Hematopoietic multipotent progenitor cell (in vitro differentiated cells): ENCODE measurements at places on chromosomes 4 and X. TPM values are rescaled to one million over a fixed set of nuclear protein-coding genes. Genes with fewer than 3 reads are reported as not detected.

Gene ABHD18
- total RNA-seq, result 7.5 TPM

Gene RAB41
- not detected for total RNA-seq

- DNase-seq, result no peak
Measured at GRCh38 chr4:110266136-110266535, 67.7 kb upstream of the ELOVL6 start.

DNA sequence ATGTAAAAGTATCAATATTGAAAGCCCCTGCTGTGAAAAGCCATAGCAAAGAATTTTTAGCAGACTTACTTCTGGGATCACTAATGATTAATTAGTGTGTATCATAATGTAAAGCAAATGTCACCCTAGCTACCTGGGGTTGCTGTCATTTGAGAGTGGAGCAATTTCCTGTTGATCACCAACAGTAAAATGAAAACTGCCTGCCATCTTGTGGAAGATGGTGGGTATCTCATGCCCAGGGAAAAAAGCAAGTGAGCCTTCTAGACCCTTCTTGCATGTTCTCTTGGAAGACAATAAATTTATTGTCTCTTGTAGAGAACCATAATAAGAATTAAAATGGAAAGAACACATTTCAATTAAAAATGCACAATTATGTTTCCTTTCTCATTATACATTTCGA lies 360.2 kb downstream of the ZIC3 start:
- no peak for DNase-seq

- no peak for DNase-seq
Measured at GRCh38 chr4:185700048-185700447, 111.9 kb downstream of the SORBS2 start.

DNA sequence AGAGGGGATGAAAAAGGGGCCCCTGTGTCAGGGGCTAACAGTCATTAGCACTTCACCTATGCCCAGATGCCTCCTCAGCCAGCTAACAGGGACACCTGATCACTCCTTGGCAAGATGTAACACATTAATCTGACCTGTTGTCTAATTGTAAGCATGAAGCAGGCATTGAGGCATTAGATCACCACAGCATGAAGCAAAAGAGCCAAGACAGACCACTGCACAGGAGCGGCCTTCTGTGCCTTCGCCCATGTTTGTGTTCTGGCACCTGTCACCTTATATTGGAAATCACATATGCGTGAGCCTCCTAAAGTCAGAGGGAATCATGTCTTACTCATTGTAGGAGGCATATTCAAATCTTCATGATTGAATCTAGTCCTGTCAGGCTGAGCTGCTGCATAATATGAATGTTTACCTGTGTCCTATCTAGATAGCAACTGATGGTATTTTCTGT lies 48.4 kb downstream of the PTTG2 start:
- DNase-seq, result no peak

GRCh38 chr4:2734612-2735011 lies 21.5 kb downstream of the TNIP2 start:
- no peak for DNase-seq

GRCh38 chr4:74884266-74884665 lies 48.6 kb upstream of the PARM1 start:
- no peak for DNase-seq

DNA sequence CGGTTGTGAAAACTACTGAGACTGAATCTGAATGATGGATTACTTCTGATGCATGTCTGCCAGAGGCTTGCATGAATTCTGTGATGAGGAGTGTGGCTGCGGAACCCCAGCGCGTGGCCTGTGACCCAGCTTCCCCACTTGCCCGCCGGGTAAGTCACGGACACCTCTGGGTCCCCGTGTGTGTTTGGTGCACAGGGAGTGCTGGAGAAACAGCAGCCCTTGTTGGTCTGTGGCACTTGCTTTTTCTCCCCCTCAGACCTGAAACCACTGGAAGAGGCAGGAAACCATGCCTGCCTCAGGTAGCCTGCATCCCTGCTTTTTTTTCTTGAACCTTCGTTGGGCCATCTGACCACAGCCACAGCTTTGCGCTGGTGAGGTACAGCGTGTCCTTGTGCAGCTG lies 51.9 kb upstream of the TADA2B start:
- no peak for DNase-seq

GRCh38 chr4:111595456-111595855 lies 549.8 kb upstream of the FAM241A start:
- DNase-seq, result no peak

DNA sequence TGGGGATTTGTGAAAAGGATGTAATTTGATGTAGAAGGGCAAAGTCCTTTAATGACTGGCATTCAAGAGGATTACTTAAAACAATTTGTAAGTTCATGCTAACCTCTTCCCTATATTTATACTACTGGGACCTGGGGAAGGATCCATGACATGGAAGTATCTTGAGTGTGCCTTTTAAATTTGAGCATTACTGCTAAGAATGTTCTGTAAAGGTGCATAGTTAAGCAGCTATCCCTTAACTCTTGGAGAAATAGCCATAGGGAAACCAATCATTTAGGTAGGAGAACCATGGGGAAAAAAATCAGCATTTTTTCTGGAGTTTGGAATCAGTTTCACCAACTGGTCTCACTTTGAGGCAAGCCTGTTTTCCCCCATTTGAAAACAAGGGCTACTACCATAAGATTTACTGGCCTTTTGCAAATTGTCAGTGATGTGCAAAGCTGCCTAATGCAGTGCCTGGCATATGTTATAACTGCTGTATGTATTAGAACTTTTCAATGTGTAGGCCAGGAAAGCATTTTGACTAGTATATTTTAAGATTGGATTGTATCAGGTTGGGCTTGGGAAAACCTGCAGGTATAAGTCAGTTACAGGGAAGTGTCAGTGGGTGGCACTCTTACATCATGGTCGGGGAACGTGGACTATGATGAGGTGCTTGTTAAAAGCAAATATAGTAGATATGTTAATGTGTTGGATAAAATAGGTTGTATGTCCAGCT lies 72.1 kb downstream of the PRSS12 start:
- DNase-seq, result peak; percentile 58

GRCh38 chrX:136608295-136608933 lies 39.5 kb upstream of the CD40LG start:
- DNase-seq, result peak; percentile 46

DNA sequence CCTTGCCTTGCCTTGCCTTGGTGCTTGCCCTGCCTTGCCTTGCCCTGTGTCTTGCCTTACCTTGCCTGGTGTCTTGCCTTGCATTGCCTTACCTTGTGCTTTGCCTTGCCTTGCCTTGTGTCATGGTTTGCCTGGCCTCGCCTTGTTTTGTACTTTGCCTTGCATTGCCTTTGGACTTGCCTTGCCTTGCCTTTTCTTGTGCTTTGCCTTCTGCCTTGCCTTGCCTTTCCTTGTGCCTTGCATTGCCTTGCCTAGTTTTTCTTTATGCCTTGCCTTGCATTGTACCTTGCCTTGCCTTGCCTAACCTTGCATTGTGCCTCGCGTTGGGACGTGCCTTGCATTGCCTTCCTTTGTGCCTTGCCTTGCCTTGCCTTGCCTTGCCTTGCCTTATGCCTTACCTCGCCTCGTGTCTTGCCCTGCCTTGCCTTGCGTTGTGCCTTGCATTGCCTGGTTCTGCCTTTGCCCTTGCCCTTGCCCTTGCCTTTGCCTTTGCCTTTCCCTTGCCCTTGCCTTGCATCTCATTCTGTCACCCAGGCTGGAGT lies 82.8 kb downstream of the TAB3 start:
- no peak for DNase-seq

DNA sequence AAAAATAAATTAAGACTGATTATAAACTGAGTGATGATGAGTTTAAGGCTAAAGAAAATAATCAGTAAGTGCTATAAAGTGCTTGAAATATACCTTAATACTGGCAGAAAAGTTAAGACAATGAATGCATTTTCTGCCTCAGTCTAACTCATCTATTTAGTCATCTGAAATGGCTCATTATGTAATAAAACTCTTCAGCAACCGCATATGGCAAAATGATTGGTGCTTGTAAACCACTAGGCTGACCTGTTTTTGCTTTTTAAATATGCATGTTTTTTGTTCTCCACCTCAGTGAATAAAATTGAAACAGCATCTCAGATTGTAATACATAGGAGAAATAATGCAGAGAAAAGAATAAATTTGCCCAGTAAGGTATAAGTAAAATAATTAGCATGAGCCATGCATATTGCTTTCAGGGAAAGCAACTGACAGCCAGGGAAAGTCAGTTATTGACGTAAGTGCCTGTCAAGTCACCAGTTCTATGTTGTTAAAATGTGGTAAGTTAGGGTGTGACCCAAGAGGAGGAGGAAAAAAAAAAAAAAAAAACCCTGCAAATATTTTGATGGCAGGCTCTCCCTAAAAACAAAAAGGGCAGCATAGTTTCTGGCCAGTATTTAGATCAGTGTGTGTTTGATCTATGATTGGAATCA lies 167.5 kb downstream of the PALLD start:
- no peak for DNase-seq

- DNase-seq, result no peak
Measured at GRCh38 chr4:62415256-62415655, 1215.1 kb downstream of the ADGRL3 start.

DNA sequence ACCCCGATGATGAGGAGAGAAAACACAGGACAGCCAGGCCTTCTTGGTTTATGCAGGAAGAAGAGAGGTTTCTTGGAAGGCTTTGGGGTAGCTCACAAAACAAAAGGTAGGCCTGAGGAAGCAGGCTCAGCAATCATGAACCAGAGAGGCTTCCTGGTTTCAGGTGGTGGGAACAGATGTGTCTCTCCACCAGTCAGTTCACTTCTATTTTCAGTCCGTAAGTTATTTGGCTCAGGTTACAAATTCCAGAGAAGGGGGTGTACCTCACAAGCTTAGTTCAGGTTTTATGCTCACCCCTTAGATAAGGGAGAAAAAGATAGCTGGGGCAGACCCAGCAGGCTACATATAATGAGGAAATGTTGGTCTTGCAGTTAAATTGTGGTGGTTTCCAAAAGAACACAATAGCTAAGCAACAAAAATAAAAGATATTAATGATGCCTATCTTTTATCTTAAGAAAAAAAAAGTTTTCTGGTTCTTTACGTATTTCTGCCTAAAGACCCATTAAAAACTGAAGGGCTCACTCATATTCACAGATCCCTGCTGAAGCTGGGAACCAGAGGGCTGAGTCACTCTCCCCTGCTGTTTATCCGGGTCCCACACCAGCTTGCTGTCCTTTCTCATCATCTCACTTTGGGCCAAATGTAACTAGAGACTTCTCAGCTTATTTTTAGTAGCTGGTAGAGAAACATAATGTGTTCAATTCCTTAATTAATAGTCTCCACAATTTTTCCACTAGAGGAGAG lies 177.0 kb downstream of the CAMK2D start:
- DNase-seq, result no peak

GRCh38 chr4:147844781-147845180 lies 112.9 kb downstream of the ARHGAP10 start:
- DNase-seq, result no peak

DNA sequence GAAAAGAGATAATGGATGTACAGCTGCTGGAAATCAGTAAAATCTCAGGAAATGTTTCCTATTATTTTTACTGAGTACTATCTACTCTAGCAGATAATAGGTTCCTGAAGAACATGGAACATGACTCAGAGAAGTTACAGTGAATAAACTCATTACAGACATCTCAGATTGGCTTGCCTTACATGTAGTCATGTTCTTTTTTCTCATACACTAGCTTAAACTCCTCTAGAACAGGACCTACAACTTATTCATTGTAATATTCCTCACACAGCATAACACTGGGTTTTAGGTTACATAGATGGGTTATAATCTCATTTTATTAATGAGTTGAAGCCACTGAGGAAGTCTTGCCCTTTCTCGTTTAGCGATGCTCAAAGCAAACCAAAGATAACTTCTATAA lies 86.9 kb upstream of the BMP2K start:
- DNase-seq, result no peak

- DNase-seq, result no peak
Measured at GRCh38 chr4:123107444-123108252, 185.3 kb upstream of the NUDT6 start.

DNA sequence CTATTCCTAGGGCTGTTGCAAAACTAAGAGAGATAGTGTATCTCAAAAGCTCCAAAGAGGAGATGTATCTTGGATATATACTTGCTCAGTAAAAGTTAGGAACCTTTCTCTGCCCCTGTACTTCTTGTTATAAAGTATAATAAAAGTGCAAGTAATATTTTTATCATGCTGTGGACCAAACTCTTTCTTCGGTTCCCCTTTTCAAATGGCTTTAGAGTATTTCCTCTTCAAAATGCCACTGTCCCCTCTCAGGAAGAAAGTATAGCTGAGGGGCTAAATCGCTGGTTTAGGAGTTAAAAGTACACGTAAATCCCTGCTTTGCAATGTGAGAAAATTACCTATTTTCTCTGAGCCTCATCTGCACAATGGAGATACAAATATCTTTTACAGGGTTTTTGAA lies 169.1 kb upstream of the FTHL17 start:
- DNase-seq, result peak; percentile 0

- no peak for DNase-seq
Measured at GRCh38 chr4:55851885-55852284, 1.6 kb upstream of the EXOC1 start.

DNA sequence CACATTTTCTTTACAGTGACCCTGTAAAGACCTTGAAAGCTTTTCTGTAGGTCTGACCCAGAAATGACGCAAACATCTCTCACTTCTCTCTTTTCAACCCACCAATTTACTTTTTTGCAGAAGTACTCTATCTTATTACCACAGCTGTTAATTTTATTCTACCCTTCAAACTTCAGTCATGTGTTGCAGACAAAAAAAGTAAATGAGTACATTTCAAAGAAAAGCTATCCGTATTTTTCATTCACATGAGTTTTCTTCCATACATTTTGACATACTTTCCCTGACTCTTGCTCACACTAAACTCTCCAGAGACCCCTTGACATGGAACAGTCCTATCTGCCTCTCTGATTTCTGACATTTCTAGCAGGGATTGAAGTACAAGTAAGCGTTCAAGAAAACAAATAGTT lies 51.7 kb downstream of the SLC7A11 start:
- DNase-seq, result peak; percentile 56

- DNase-seq, result peak; percentile 17
Measured at GRCh38 chr4:186722796-186723291, 812 bp downstream of the FAT1 start.

Gene NALF2
- total RNA-seq, result under 0.01 TPM
